ENCODE measurements at places on chromosomes 6 and 20. TPM values are rescaled to one million over a fixed set of nuclear protein-coding genes. Genes with fewer than 3 reads are reported as not detected.

The PPP1R18 gene
- 25.8 TPM for total RNA-seq

The C6orf15 gene
- not detected for total RNA-seq

The CDC5L gene
- 30.5 TPM for total RNA-seq

- no peaks in the 10 kb centered on the region for H3K27me3 ChIP-seq
- H3K4me3 ChIP-seq, result no peak overlapping the region
- no peaks in the 10 kb centered on the region for H3K36me3 ChIP-seq
- H3K4me1 ChIP-seq, result no peaks in the 10 kb centered on the region
- H3K27ac ChIP-seq, result no peak overlapping the region
Measured at GRCh38 chr6:150813993-150814359, 51.5 kb upstream of the MTHFD1L start.

DNA sequence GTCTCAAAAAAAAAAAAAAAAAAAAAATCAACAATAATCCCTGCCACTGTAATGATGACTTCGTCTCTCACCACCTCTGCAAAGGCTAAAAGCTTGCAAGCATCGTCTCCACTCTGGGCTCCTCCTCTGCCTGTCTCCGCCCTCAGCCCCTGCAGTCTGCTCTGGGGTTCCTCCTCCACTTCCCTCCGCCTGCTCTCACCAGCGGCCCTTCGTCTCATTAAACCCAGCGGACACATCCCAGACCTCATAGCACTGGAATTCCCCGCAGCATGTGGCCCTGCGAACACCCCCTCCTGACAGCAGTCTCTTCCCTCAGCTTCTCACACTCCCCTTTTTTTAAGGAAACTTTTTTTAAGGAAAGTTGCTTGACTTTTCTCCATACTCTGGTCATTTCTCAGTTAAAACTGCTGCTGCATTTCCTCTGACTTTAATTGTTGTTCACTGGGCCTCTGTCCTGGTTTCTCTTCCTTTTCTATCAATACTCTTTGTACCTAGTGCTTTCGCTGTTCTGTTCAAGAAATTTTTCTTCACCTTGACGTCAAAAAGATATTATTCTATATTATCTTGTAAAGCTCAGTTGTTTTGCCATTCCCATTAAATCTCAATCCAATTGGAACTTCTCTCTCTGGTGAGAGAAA, 70.9 kb upstream of the PLEKHG1 start:
- DNase-seq, result peak; percentile 90
- no peak overlapping the region for H3K27ac ChIP-seq
- H3K4me1 ChIP-seq, result no peaks in the 10 kb centered on the region
- no peaks in the 10 kb centered on the region for H3K27me3 ChIP-seq

- no peak overlapping the region for H3K27ac ChIP-seq
- H3K36me3 ChIP-seq, result peaks cover 29% of the 10 kb centered on the region
- H3K27me3 ChIP-seq, result no peaks in the 10 kb centered on the region
- no peaks in the 10 kb centered on the region for H3K4me1 ChIP-seq
- H3K4me3 ChIP-seq, result no peak overlapping the region
Measured at GRCh38 chr20:23404196-23404595, 17.1 kb downstream of the NAPB start.

- no peaks in the 10 kb centered on the region for H3K36me3 ChIP-seq
- DNase-seq, result no peak
- H3K4me3 ChIP-seq, result no peak overlapping the region
- no peaks in the 10 kb centered on the region for H3K27me3 ChIP-seq
Measured at GRCh38 chr6:140566781-140567277, 1192.4 kb upstream of the CITED2 start.

GRCh38 chr6:15036690-15037245, 209.1 kb upstream of the JARID2 start:
- no peak overlapping the region for H3K27ac ChIP-seq
- no peaks in the 10 kb centered on the region for H3K36me3 ChIP-seq
- peaks cover 7% of the 10 kb centered on the region for H3K4me1 ChIP-seq
- H3K27me3 ChIP-seq, result no peaks in the 10 kb centered on the region

GRCh38 chr6:121236984-121237383, 97.3 kb downstream of the TBC1D32 start:
- no peak for DNase-seq
- H3K36me3 ChIP-seq, result peaks cover 1% of the 10 kb centered on the region
- H3K4me1 ChIP-seq, result no peaks in the 10 kb centered on the region
- H3K4me3 ChIP-seq, result no peak overlapping the region
- no peak overlapping the region for H3K27ac ChIP-seq
- H3K27me3 ChIP-seq, result no peaks in the 10 kb centered on the region

Measured in endodermal cell (in vitro differentiated cells).